ENCODE measurements at places on chromosomes 12 and 14.

DNA sequence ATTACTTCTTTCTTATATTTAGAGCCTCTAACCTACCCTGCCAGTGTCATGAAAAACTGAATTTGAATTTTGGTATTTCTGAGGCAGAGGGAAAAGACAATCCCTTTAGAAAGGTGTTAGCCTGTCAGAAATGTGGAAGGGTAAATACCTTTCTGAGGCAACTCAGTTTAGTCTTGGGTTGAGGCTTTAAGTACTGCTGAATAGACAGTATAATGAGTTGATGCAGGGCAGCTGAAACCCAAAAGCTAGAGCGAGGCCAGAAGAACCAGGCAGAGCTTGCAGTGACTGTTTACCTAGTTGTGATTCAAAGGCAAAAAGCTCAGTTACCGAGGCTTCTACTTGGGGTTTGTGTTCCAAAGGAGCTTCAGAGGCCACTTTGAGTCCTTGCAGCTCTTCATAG, 18.7 kb downstream of the ZC2HC1C start:
- no peak for DNase-seq

- DNase-seq = no peak
Observed at GRCh38 chr12:3445119-3445978, 45.7 kb upstream of the PRMT8 start.

DNA sequence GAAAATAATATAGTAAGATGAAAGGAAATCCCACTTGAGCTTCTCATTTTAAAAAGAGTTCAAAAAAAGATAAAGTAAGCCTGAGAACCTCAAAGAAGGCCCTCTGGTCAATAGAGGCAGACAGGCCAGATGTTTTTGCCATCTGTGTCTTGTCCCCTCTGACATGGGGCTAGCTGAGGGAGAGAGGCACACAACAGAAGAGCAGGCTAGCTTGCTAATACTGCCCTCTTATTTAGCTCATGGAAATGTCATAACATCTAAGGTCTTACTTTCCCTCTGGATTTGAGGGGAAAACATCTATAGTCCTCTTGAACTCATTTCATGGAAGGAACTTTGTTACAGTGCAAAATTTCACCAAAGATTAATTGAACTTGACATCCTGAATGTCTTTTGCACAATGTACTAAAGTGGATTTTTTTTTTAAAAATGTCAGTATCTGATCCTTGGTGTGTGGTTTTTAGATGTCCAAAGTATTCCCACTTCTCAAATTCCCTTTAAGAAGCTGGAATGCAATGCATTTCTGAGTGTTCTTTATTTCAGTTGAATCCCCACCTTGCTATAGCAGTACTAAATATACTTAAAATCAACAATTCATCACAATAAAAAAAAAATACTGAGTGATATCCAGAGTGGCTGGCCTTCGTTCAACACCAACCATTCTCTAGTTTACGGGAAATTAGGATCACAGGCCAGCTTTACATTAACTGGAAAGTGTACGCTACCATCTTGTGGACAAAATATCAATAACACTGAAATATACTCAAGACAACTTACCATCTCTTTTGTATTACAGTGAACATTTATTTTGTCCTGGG, 176.7 kb downstream of the PAH start:
- DNase-seq = no peak

GRCh38 chr14:100488057-100488456, 99.2 kb downstream of the BEGAIN start:
- no peak for DNase-seq

- no peak for DNase-seq
Observed at GRCh38 chr12:7162691-7163114, 26.8 kb upstream of the PEX5 start.

DNA sequence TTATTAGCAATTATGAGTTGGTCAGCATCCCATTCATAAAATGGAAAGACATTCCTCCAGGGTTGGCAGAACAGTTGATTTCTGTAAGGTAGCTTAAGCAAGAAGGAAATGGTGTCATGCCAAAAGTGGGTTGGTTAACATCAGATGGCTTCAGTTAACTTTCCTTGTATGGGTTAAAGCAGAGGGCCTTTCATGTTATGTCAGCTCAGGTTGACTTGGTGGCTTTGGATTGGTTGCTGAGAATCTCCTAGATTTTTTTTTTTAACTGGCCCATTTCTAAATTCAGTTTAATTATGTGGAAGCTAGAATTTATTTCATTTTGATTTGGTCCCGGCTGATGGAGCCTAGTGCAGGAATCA, 87.8 kb downstream of the BBS10 start:
- no peak for DNase-seq

DNA sequence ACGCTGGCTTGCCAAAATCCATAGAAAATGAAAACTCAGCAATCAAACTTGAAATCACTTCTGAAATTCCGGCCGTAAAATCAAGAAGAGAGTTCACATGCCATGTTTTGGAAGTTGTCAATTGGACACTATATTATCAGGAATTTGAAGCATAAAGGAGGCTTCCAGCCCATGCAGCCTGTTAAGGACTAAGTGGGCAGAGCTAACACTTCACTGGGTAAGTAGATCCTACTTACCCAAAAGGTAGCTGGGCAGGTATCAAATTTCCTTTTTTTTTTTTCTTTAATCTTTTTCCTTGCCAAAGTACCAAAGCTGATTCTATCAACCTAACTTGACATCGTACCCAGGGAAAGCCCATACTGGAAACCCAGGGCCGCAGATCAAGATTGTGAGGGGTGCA, 71.5 kb upstream of the ARHGAP5 start:
- no peak for DNase-seq

GRCh38 chr12:116123451-116124258, 153.8 kb downstream of the MED13L start:
- peak; percentile 58 for DNase-seq

DNA sequence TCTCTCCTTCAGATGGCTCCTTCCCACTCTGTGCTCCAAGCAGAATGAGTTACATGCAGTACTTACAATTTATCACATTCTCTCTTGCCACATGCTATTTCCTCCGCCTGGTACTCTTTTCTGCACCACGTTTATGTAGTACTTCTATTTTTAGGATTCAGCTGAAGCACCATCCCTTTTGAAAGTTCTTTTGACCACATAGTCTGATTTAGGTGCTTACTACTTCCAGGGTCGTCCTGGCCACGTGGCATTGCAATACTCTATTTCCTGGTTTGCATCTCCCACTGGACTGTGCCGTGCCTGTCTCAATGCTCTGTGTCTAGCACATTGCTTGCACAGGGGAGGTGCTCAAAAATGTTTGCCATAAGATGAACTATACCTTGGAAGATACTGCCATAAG, 16.3 kb upstream of the TBC1D30 start:
- no peak for DNase-seq

- no peak for DNase-seq
Observed at GRCh38 chr14:87430810-87431209, 562.2 kb downstream of the GALC start.

GRCh38 chr12:32895688-32896431, 717 bp downstream of the PKP2 start:
- no peak for DNase-seq

DNA sequence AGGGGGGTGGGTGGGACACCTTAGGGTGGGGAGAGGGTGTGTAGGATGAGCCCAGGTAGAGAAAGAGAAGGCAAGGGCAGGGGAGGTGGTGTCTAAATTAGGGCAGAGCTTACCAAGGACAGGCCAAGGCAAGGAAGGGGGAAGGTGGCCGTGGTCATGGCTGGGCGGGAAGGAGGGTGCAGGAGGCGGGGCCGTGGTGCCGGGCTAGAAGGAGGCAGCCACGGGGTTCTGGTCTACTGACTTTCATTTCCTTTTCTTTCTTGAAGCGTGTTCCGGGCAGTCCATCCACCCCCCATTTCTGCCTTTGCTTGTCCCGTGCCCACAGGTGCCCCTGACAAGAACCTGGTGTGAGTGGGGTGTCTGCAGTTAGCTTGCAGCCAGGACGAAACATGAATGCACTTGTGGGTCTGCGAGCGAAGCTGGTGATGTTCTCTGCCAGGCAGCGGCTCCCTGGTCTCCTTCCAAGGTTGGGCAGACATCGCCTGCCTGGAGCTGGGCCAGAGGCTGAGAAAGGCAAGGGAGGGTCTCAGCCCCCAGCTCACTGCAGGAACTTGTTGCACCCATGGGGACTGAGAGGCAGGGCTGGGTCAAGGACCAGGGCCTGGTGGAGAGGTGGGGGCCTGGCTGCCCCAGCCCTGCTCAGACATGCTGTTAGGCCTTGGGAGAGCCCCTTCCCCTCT, 58.2 kb downstream of the KIF26A start:
- DNase-seq = no peak

DNA sequence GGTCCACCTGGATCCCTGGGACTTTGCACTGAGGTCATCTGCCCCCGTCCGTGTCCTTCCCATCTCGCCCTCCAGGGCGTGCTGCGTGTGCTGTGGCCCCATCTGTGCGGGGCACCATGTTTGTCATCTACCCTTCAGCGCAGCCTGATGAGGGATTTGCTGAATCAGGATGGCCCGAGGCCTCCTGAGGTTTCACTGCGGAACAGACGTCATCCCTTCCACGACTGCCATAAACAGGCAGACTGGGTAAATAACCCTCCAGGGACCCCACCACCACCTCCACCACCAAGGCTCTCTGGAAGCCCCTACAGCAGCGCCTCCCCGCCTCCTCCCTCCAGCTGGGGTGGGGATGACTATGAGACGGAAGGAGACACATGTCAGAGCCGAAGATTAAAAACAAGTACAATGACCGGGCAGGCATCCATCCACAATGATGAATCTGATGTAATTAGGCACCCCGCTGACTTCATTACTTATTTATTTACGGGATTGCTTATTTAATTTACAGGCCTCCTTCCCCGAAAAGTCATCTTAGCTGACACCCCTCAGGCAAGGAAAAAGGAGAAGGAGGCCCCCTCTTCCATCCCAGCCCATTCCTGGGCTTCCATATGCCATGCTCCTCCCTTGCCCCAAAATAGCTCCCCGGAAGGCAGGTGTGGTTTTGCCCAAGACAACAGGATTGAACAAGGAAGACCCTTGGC, 39.4 kb downstream of the NCOR2 start:
- DNase-seq = no peak

- no peak for DNase-seq
Observed at GRCh38 chr14:101774006-101774795, 12.7 kb downstream of the PPP2R5C start.

DNA sequence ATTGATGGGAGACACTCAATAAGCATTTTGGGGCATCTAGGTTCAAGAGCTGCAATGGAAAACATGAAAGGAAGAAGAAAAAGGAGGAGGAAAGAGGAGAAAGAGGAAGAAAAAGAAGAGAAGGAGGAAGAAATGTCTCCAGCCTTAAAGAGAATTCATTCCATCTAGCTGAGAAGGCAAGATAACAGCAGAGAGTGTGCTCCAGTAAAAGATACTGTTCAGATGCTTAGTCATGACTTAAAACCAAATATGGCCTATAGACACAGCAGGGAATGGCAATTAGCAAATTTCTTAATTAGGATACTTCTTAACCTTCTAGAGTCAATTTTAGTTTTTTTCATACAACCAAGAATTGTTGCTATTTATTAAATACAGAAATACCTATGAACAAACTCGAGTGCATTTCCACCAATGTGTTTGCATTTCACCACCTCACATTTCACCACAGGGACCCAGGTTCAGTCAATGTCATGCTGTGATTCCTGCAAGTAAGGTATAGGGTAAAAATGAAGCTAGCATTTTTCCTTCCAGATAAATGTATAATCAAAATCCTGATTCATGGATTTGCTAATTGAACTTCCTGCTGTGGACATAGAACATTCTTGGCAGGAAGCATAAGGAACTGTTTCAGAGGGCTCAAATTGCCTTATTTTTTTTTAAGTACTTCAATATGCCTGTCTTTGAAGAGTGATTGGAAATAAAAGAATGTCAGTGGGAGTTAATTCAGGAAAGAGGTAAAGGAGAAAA, 177.8 kb downstream of the RPS29 start:
- no peak for DNase-seq

- DNase-seq = no peak
Observed at GRCh38 chr12:6821591-6822425, at the start of gene GPR162. GPR162 (plus strand) TSS chr12:6821821; CDS start chr12:6823899, 2,078 bp downstream.

DNA sequence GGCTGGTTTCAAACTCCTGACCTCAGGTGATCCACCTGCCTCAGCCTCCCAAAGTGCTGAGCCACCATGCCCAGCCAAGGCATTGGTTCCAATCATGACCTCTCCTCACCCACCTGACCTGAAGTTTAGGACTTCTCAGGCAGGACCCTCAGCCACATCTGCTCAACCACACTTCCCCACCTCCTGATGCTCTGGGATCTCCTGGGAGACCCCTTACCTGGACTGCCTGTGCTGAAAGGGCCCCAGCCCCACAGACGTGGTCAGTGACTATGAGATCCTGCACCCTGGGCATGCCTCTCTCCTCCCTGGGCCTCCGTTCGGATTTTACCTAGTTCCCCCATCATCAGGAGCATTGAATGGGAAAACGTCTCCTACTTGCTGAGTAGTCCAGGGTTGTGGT, 18.0 kb downstream of the GSC start:
- no peak for DNase-seq

DNA sequence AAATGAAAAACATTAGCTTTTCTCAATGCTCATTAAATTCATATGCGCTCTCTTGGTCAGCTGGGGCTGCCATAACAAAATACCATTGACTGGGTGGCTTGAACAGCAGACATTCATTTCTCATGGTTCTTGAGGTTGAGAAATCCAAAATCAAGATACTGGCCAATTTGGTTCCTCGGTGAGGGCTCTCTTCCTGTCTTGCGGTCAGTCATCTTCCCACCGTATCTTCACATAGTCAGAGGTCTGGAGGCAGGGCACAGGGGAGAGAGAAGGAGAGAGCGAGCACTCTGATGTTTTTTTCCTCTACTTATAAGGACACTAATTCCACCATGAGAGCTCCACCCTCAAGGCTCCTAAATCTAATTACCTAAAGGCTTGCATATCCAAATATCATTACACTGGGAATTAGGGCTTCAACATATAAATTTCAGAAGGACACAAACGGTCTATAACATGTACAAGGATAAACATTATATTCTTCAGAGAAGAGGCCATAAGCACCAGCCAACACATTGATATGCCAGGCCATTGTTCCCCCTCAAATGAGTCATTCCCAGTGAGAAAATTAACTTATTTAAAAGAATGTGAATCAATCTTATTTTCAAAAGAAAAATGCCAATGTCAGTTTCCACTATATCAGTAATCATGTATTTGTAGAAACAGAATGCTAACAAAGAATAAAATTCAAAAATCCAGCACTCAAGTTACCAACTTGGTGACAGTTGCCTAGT, 152.2 kb downstream of the BTG1 start:
- DNase-seq = no peak

DNA sequence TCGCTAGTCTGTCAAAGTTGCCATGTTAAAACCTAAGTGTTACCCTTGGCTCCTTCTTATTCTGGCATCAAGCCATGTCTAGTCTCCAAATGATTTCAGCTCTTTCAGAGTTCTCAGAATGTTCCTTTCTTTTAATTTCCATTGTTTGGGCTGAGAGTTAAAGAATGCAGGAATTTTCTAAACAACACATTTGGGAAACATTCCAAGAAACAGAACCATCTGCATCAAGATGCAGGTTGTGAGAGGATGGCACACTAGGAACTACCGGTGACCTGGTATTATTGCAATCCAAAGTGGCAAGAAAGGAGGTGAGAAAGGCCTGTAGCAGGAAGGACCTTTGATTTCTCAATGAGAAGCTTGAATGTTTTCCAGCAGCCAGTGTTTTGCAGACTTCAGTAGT, 30.1 kb downstream of the SLC35F4 start:
- no peak for DNase-seq

Data from activated naive CD4-positive, alpha-beta T cell treated with anti-CD3 and anti-CD28 coated beads, Interleukin-2, amount 50 U/mL, for 16 hours (primary cell).